Tracheal epithelial cell (primary cell): ENCODE measurements at places on chromosomes 16 and 17. TPM values are rescaled to one million over a fixed set of nuclear protein-coding genes. Genes with fewer than 3 reads are reported as not detected.

CD68 gene
- total RNA-seq: 12.8 and 21.3 TPM in 2 replicates

ABCA9 gene
- total RNA-seq: 0.24 TPM in 1 of 2 replicates, not detected in the other

HBA2 gene
- total RNA-seq: not detected in 2 replicates

MRPL45 gene
- total RNA-seq: 27.7 and 35.2 TPM in 2 replicates
